ENCODE measurements at places on chromosomes 3 and 15. TPM values are rescaled to one million over a fixed set of nuclear protein-coding genes. Genes with fewer than 3 reads are reported as not detected.

DNA sequence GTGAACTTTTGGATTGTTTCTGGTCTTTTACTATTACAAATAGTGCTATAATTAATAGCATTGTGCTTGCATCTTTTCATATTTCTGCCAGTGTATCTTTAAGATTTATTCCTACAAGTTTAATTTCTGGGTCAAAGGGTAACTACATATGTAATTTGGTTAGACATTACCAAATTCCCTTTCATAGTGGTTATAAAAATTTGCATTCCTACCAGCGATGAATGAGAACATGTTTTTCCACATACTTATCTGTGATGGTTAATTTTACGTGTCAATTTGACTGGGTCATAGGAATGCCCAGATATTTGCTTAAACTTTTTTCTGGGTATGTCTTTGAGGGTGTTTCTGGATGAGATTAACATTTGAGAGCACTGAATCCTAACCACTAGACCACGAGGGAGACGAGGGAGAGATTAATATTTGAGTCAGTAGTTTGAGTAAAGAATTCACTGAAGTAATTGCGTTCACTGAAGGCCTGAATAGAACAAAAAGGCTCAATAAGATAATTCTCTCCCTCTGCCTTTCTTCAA lies 132.3 kb upstream of the NEO1 start:
- H3K36me3 ChIP-seq: no peaks in the 10 kb centered on the region
- no peaks in the 10 kb centered on the region for H3K4me1 ChIP-seq
- no peak for DNase-seq

DNA sequence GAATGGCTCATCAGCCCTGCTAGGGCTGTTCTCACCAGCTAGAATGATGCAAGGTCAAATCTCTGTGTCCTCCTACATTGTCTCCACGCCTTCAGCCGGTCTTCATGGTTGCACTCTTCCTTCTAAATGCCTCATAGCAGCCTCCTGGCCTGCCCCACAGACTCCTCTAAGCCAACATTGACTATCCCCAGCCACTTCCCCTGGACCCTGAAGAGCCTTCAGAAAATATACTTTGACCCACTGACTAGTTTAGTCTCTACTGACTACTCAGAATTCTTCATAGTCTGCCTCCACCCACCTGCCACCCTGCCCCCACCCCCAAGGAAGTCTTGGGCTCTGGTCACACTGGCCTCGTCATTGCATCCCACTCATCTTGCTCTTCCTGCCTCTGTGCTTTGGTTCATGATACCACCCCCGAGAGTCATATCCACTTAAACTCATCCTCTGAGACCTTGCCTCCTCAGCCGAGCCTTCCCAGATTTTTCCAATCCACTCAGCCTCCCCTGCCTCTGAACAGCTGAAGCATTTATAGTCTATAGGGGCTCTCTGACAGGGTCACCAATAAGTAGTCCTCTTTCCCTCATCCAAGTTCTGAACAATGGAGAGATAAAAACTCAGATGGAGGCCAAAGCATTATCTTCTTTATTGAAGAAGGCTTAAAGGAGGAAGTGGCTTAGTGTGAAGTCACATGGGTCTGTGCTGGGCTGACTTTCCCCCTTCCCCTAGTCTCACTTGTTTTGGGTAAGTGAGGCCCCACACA lies 9.5 kb upstream of the DOCK3 start:
- no peak overlapping the region for H3K4me3 ChIP-seq
- H3K4me1 ChIP-seq: no peaks in the 10 kb centered on the region
- H3K27ac ChIP-seq: no peak overlapping the region

GRCh38 chr3:126538316-126538715 lies 14.4 kb downstream of the CHST13 start:
- peaks cover 76% of the 10 kb centered on the region for H3K27me3 ChIP-seq
- no peaks in the 10 kb centered on the region for H3K36me3 ChIP-seq
- no peak for DNase-seq
- H3K27ac ChIP-seq: no peak overlapping the region

DNA sequence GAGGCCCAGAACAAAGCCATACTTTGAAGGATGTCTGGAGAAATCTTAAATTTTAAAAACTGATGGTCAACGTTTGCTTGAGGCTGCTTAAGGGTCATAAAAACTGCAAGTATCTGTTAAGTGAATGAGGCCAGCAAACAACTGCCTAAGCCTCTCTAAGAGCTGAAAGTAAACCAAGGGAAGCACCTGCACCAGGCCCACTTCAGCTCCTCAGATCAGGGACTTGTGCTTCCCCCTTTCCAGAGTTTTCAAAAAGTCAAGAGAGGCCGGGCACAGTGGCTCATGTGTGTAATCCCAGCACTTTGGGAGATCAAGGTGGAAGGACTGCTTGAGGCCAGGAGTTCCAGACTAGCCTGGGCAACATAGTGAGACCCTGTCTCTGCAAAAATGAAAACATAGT lies 9.1 kb downstream of the FBXL22 start:
- H3K27ac ChIP-seq: no peak overlapping the region
- no peak for DNase-seq
- H3K27me3 ChIP-seq: no peaks in the 10 kb centered on the region
- H3K36me3 ChIP-seq: no peaks in the 10 kb centered on the region

DNA sequence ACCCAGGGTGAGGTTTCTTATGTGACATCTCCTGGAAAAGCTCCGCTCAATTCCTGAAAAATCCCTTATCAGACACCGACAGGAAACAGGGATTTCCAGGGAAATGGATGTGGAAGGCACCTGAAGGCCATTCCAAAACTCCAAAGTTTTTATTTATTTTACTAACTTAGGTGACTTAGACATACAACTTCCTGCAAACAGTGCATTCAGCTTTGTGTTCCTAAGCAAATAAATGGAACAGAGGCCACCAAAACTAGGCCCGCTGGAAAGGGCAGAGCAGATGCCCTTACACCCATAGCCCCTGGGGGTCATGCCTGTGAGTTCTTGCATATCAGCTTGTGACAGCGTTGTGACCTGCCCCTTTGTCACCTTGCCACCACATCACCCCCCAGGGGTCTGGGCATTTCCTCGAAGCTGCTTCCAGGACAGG lies 239.4 kb downstream of the XXYLT1 start:
- DNase-seq: no peak
- H3K4me1 ChIP-seq: peaks cover 5% of the 10 kb centered on the region
- no peaks in the 10 kb centered on the region for H3K27me3 ChIP-seq
- no peak overlapping the region for H3K4me3 ChIP-seq
- H3K36me3 ChIP-seq: no peaks in the 10 kb centered on the region

- DNase-seq: no peak
- no peak overlapping the region for H3K4me3 ChIP-seq
- H3K36me3 ChIP-seq: no peaks in the 10 kb centered on the region
- no peaks in the 10 kb centered on the region for H3K27me3 ChIP-seq
- H3K4me1 ChIP-seq: peaks cover 32% of the 10 kb centered on the region
- H3K27ac ChIP-seq: no peak overlapping the region
These were observed 115.0 kb upstream of the LRIG1 start for GRCh38 chr3:66615643-66616301.

- H3K4me1 ChIP-seq: peaks cover 4% of the 10 kb centered on the region
- no peak overlapping the region for H3K4me3 ChIP-seq
- H3K36me3 ChIP-seq: no peaks in the 10 kb centered on the region
- H3K27ac ChIP-seq: no peak overlapping the region
These were observed 74.7 kb downstream of the CMSS1 start for GRCh38 chr3:99892332-99892731.

DNA sequence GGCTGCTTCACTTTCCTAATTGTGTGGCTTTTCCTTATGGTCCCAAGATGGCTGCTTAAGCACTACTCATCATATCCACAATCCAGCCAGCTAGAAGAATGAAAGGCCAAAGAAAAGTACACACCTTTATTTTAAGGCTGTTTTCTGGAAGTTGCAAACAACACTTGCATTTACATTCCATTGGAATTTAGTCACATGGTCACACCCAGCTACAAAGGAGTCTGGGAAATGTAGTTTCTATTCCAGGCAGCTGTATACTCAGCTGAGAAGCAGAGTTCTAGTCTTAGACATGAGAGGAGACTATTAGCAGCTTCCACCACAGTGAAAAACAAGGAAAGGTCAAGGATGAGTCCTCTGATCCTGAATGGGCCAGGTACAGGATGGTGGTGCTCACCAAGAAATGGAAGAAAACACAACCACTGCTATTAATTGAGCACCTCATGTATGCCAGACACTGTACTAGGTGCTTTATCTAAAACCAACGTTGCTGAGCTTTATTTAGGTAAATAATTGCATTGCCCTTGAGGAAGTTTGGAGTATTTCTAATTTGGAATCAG lies 28.0 kb upstream of the ATG7 start:
- no peaks in the 10 kb centered on the region for H3K4me1 ChIP-seq
- DNase-seq: no peak
- H3K4me3 ChIP-seq: no peak overlapping the region
- no peak overlapping the region for H3K27ac ChIP-seq
- H3K27me3 ChIP-seq: no peaks in the 10 kb centered on the region

DNA sequence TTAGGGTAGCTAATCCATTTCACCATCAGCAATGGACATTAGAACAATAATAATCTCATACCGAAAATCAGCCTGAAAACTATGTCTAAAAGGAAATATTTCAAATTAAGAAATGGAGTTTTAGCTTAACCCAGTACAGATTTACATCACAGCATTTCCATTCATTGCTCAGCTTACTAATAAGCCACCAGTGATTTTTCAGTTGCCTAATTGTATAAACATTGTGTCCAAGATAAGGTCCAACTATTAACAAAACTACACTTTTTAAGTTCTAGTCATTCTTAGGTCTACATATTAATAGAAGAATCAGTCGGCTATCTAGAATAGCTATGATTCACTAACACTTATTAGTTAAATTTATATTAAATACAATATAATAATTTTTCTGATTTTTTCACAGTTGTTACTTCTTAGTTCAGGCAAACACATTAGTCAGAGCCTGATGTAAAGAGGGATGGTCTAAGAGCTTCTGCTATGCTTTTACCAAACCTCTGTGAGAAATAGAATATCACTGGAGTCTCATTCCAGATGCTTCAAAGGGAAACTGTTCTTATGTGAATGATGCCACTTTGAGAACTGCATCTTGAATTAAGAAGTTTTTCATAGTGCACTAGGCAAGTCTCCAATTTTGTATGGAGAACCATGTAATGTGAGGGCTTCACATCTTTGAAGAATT lies 74.1 kb downstream of the CMSS1 start:
- H3K36me3 ChIP-seq: no peaks in the 10 kb centered on the region
- H3K27me3 ChIP-seq: no peaks in the 10 kb centered on the region
- no peaks in the 10 kb centered on the region for H3K4me1 ChIP-seq
- no peak overlapping the region for H3K4me3 ChIP-seq

DNA sequence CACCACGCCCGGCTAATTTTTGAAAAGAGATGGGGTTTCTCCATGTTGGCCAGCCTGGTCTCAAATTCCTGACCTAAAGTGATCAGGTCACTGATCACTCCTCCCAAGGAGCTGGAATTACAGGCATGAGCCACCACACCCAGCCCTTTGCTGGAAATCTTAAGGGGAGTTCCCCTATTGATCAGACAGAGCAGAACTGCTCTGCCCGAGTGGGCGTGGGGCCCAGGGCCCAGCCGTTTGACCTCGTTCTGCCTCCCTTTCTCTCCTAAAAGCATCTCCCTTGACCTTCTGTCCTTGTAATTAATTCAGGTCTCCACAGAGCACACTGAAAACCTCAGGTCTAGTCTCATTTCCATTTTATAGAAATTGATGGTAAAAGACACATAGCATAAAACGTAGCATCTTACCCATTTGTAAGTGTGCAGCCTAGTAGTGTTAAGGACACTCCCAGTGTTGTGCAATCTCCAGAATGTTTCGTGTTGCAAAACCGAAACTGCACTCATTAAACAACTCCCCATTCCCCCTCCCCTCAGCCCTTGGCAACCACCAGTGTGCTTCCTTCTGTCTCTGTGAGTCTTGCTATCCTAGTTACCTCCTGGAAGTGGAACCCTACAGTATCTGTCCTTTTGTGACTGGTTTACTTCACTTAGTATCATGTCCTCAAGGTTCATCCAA lies 89.3 kb downstream of the SLCO3A1 start:
- H3K4me3 ChIP-seq: peak overlapping the region; percentile 11
- peak overlapping the region; percentile 62 for H3K27ac ChIP-seq
- peaks cover 74% of the 10 kb centered on the region for H3K4me1 ChIP-seq
- H3K27me3 ChIP-seq: no peaks in the 10 kb centered on the region
- H3K36me3 ChIP-seq: no peaks in the 10 kb centered on the region

DNA sequence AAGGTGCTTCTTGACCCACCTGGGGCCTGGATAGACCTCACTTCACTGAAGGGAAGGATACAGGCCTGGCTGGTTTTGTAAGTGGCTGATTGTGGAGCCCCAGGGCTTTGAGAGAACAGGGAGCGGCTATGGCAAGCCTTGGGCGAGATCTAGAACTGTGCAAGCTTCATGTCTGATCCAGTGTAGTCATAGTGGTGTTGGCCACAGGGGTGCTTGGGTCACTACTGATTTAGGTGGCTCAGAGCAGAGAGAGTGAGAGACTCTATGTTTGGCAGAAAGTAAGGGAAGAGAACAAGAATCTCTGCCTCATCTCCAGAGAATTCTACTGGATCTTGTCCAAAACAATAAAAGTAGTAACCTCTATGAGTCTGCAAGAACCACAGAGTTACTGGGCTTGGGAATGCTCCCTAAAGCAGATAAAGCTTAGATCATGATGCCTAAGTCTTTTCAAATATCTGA lies 394.2 kb upstream of the EPHA3 start:
- DNase-seq: no peak
- H3K27ac ChIP-seq: no peak overlapping the region
- H3K36me3 ChIP-seq: no peaks in the 10 kb centered on the region
- no peaks in the 10 kb centered on the region for H3K4me1 ChIP-seq
- no peaks in the 10 kb centered on the region for H3K27me3 ChIP-seq
- H3K4me3 ChIP-seq: no peak overlapping the region

GRCh38 chr3:139546772-139547171 lies 7.2 kb upstream of the RBP1 start:
- no peak overlapping the region for H3K4me3 ChIP-seq
- H3K27me3 ChIP-seq: no peaks in the 10 kb centered on the region
- H3K27ac ChIP-seq: no peak overlapping the region

GRCh38 chr3:42123012-42123581 lies 31.9 kb downstream of the TRAK1 start:
- H3K27me3 ChIP-seq: no peaks in the 10 kb centered on the region
- no peak for DNase-seq
- peak overlapping the region; percentile 12 for H3K27ac ChIP-seq
- no peak overlapping the region for H3K4me3 ChIP-seq

IFT80 gene
- total RNA-seq: 11.9 TPM

SLC22A14 gene
- total RNA-seq: not detected

SCAMP5 gene
- total RNA-seq: 6.4 TPM

PAK6 gene
- total RNA-seq: 0.33 TPM

SUSD5 gene
- total RNA-seq: 1.5 TPM

PPM1L gene
- total RNA-seq: 41.9 TPM

SLC22A13 gene
- total RNA-seq: not detected
